Stimulated activated CD4-positive, alpha-beta T cell treated with anti-CD3 and anti-CD28 coated beads, Interleukin-1b, Interleukin-23, amount 100 ng/mL, for 4 hours (primary cell): ENCODE measurements at places on chromosomes 5 and 9.

- no peak for DNase-seq
These were observed 52.4 kb downstream of the SLC44A1 start for GRCh38 chr9:105296877-105297287.

DNA sequence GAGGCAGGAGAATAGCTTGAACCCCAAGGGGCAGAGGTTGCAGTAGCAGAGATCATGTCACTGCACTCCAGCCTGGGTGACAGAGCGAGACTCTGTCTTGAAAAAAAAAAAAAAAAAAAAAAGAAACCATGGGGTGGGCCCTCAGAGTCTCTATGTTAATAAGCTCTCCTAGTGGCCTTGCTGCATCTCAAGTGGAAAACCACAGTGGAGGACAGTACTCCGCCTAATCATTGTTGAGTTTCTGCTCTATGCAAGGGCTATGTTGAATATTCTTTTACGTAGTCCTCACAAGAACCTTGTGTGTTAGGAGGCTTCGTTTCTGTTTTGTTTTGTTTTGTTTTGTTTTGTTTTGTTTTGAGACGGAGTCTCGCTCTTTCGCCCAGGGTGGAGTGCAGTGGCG, 48.9 kb downstream of the TJP2 start:
- no peak for DNase-seq

DNA sequence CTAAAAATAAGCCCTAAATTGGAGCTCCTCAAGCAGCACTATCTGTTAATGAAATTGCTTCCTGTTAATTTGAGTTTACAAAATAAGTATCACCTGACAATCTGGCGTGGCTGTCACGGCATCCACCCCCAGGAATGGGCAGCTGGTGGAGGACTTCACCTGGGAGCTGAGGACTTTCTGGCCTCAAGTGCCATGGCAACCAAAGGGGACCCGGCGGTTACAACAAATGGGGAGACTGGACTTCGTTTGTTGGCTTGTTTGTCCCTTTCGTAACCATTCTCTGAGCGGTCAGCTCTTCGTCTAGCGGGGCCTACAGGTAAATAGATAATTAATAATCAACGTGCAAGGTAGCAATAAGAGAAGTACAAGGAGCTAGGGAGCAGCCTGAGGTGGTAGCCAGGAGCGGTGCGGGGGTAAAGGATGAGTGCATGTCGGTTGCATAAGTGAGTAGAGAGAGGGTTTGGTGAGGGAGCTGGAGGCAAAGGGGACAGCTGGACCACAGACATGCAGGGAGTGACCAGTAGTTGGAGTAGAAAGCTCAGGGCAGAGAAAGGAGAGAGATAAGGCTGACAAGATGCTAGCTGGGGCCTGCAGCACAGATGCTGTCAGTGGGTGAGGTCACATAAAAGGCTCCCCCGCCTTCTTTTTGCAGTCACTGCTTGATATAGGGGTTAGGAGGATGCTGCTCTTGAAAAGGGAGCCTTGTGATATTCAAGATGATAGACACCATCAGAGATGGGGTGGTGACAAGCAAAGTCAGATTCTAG, 62.5 kb downstream of the HSPA4 start:
- no peak for DNase-seq

GRCh38 chr5:6730407-6730806, 17.2 kb downstream of the TENT4A start:
- DNase-seq: no peak

GRCh38 chr5:134503937-134504437, 21.5 kb upstream of the JADE2 start:
- DNase-seq: no peak

- DNase-seq: no peak
These were observed 382.6 kb downstream of the RASEF start for GRCh38 chr9:82680179-82680935.

GRCh38 chr5:73267766-73268435, 94.9 kb downstream of the TMEM174 start:
- no peak for DNase-seq

DNA sequence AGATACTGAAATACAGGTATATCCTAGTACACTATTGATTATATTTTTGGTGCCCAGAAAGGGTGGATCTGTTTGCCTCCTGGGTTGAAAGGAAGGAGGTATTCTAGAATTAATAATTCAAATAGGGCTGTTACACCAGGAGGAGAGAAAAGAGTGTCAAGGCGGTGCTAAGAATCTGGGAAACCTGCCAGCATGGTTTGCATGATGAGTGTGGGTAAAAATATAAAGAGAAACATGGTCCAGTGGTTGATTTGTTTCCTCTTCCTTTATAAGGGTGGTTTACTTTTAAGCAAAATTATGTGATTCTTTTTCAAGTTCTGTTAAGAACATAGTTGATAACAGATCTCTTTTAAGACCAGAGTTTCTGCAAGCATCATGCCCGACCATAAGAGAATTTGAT, 69.4 kb upstream of the NFIB start:
- no peak for DNase-seq

GRCh38 chr9:102135768-102136167, 397.3 kb upstream of the GRIN3A start:
- no peak for DNase-seq

DNA sequence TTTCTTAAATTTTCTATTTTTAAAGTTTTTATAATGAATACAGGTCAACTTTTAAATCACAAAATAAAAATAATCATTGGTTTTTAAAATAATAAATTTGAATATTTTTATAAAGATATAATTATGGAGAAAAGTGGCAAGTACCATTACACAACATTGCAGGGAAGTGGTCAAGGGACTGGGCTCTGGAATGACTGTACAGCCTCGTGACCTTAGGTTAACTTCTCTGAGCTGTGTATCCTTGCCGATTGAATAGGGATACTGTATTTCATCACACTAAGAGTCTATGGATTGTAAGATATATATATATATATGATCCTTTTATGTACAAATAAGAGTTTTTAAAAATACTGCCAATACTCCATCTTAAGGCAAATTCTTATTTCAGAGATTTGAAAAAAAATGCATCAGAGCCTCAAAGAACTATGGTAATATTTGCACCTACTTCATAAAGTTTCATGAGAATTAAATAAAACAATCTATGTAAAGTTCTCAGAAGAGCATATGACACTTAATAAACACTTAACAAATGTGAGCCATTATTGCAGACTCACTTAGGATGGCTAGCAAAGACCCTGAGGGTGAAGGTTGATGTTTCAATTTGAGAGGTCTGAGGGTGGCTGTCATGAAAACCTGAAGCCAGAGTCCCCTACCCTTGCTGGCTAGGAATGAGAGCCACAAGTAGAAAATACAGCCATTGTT, 136.5 kb downstream of the CCDC192 start:
- no peak for DNase-seq

- DNase-seq: no peak
These were observed 552.0 kb upstream of the KLF4 start for GRCh38 chr9:108041551-108041950.

GRCh38 chr5:41869151-41869723, 988 bp downstream of the OXCT1 start:
- no peak for DNase-seq

DNA sequence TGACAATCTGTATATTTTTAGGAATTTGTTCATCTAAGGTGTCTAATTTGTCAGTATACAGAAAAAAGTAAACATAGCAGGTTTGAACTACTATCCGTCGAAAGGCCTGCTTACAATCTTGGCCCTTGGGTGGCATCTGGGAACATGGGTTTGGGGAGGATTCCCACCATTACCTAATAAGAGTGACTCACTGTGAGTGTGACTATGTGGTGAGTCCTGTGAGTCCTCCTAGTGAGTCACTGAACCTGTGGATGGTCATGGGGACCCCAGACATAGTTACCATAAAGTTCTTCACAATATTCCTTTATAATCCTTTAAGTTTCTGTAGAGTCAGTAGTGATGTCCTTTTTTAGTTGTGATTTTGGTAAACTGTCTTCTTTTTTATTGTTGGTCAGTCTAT, 37.0 kb downstream of the RNF130 start:
- no peak for DNase-seq

- no peak for DNase-seq
These were observed 484.3 kb downstream of the BNC2 start for GRCh38 chr9:16386007-16386826.

DNA sequence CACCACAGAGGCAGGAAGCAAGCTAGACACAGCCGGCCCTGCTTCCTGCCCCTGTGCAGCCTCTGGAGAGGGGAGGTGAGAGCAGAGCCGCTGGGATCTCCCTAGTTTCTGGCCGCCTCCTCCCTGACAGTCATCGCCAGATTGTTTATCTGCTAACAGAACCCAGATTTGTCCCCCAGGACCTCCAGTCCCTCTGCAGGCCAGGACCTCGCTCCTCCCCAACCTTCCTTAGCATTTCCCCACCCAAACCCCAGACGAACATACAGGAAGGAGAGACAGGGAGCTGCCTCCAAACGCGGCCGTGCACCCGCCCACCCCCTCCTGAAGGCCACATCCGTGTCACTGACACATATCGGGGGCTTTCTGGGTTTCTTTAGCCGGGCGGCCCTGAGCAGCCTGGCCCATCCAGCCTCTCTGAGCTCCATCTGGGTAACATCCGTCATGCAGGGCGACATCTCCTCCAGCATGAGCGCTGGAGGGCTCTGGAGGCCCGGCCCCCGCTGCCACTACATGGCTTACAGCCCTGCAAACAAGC, 47.5 kb downstream of the DBH start:
- DNase-seq: no peak

GRCh38 chr9:93574900-93575795, 1.2 kb upstream of the PHF2 start:
- no peak for DNase-seq

- no peak for DNase-seq
These were observed 8.9 kb downstream of the PAEP start for GRCh38 chr9:135570456-135570855.

DNA sequence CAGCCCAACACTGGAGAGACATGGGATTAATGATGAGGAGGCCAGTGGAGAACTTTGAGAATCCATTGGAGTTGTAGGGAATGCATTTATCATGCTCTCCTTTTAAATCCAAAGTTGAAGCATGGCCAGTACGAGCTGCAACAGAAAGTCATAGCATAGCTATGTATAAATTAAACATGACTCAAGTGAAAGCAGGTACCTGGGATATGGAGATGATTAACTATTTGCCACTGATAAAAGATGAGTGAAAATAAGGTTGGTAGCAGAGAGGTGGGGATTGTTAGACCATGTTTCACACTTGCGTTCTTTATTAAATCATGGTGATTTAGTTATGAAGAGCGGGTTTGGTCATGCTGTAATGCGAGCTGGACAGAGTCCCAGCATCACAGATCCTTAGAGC, 189.6 kb downstream of the ARHGEF28 start:
- no peak for DNase-seq

DNA sequence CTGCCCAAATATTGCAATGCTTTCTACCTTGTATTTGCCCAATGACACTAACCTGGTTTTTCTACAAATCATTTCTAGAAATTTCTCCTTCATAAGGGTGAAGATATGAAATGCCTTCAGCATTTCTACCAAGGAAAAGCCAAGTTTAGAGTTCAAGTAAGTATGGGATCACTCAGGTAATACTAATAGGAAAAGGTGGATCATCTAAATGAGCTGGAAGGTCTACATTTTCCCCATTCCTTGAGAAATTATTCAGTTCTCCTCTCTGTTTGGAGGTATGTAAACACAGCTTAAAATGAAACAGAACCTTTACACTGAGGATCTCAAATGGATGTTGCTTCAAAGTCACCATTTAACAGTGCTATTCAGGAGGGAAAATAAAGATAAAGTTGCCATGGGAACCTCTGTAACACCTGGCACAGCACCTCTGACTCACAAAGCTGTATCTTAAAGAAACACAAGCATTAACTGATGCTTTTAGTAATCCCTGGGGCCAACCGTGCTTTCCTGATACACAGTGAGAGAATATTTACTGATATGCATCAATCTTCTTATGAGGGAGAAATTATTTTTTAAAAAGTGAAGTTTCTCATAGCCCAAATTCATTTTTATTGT, 161.3 kb downstream of the DRD1 start:
- DNase-seq: no peak

GRCh38 chr5:1052641-1053390, 44.2 kb downstream of the NKD2 start:
- DNase-seq: no peak

DNA sequence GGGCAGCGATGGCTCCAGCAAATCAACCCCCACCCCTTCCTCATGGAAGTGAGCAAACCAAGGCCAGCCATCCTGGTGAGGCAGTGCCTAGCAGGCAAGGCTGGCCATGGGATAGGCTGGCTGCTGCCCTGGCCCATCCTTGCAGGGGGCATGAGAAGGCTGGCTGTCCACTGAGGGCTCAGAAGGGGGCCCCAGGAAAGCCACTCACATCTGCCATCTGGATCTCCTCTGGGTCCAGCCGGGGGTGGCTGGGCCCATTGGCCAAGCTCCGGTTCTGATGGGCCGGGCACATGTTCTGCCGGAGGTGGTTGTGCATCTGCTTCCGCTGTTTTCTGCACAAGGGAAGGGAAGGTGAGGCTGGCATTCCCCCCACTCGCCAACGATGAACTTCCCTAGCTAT, 57.1 kb downstream of the PSD2 start:
- no peak for DNase-seq

DNA sequence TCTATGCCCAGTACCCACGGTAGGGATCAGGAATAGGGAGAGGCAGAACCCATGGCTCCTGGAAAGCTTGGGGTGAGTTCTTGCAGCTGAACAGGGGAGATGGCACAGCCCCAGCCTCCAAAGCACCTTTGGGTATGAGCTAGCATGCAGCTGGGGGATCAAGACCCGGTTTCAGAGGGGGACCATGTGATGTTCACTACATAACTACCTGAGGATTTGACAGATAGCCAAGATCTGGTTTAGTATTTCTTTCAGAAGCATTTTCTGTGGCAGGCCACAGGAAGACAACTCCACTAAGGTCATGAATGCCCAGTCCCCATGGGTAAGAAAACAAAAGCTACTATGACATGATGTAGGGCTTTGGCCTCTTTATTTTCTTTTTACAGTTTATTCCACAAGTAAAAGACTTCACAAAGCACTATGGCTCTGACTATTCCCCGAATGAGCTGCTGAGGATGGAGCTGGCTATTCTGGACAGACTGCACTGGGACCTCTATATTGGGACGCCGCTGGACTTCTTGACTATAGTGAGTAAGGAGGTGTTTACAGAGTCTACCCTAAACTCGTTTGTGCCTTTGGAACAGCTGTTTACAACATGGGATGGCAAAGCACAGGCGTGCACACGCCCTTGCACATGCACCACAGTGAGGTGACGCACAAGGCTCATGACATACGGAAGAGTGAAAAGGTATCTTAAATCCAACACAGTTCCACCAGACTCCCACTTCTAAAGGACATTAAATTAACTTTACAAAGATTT, 3.4 kb downstream of the CCNI2 start:
- DNase-seq: no peak

DNA sequence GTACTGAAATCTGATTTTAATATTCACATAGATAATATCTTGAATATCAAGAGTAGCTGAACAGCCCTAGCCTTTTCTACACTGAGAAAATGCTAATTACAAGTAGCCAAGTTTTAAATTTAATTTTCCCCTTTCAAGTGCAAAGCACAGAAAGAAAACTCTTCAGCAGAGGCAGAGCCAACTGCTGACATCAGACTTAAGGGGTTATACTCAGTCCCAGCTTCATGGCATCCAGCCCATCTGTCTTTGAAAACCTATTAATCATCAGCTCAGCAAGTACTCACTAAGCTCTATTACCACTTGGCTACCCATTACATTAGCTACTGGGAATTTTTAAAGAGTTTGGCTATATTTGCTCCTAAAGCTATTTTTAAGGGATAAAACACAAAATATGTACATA, 220.5 kb downstream of the SLC12A2 start:
- no peak for DNase-seq
